Activated CD4-positive, alpha-beta memory T cell treated with anti-CD3 and anti-CD28 coated beads for 36 hours (primary cell): ENCODE measurements at places on chromosomes 1 and 21. TPM values are rescaled to one million over a fixed set of nuclear protein-coding genes. Genes with fewer than 3 reads are reported as not detected.

Gene PLPP3
- total RNA-seq, result not detected

Gene LUZP1
- 19.0 TPM for total RNA-seq

- H3K27me3 ChIP-seq, result no peaks in the 10 kb centered on the region
- peaks cover 12% of the 10 kb centered on the region for H3K4me1 ChIP-seq
- H3K27ac ChIP-seq, result no peak overlapping the region
- DNase-seq, result no peak
- H3K4me3 ChIP-seq, result no peak overlapping the region
Measured at GRCh38 chr1:91864017-91864700, 21.8 kb downstream of the TGFBR3 start.

DNA sequence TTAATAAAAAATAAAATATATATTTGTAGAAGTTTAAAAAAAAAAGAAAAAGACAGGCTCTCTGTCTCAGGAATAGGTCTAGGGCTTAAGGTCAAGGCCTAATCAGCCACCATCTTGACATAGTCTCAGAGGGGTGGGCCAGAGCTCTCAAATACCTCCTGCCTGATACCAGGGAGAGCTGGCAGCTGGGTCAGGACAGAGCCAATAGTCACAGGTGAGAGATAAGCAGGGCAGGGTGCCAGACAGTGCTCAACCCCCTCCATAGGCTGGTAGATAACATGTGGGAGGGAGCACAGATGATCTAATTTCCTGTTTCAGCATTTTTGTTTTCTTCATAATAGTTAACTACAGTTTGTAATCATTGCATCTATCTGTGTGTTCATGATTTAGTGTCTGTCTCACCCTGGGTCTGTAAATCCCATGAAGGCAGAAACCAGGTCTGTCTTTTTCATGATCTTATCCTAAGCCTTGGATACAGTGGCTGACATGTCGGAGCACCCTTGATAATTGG lies 152.0 kb upstream of the GRIK3 start:
- no peaks in the 10 kb centered on the region for H3K36me3 ChIP-seq
- H3K27me3 ChIP-seq, result peaks cover 13% of the 10 kb centered on the region
- no peak overlapping the region for H3K4me3 ChIP-seq
- DNase-seq, result no peak

DNA sequence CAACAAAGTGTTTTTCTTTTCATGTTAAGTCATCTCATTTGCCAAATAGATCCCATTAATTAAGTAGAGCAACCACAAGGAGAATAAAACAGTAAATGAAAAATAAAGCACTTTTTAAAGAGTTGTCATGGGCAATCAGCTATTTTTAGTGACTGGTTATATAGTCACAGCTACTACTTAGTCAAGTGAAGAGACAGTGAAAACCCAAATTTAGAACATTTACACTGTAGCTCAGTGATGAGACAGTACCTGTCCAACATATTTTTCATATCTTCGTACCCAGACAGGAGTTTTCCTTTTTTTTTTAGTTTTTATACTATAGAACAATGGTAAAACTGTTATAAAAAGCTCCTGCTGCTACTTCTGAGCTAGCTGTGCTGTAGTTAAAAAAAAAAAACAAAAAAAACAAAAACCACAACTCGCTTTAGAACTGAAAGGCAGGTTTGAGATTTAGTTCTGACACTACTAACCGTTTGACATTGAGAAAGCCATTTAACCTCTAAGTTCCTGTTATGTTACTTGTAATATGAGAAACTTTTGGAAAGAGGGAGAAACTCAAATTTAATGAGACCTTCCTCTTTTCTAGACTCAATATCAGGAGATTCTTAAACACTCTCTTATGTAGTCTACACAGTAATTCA lies 777.5 kb downstream of the ADGRL2 start:
- no peak overlapping the region for H3K4me3 ChIP-seq
- no peaks in the 10 kb centered on the region for H3K36me3 ChIP-seq
- no peak overlapping the region for H3K27ac ChIP-seq
- no peak for DNase-seq
- no peaks in the 10 kb centered on the region for H3K4me1 ChIP-seq
- no peaks in the 10 kb centered on the region for H3K27me3 ChIP-seq

- H3K4me1 ChIP-seq, result no peaks in the 10 kb centered on the region
- H3K4me3 ChIP-seq, result no peak overlapping the region
- H3K36me3 ChIP-seq, result no peaks in the 10 kb centered on the region
Measured at GRCh38 chr1:115506924-115507589, 134.7 kb upstream of the VANGL1 start.

Gene GJA5
- total RNA-seq, result not detected

Gene BACE2
- total RNA-seq, result 0.77 TPM

- H3K4me1 ChIP-seq, result no peaks in the 10 kb centered on the region
- no peaks in the 10 kb centered on the region for H3K27me3 ChIP-seq
- DNase-seq, result no peak
- no peak overlapping the region for H3K4me3 ChIP-seq
- H3K27ac ChIP-seq, result no peak overlapping the region
Measured at GRCh38 chr21:43803558-43804300, 14.4 kb downstream of the RRP1 start.

Gene AGT
- total RNA-seq, result not detected

DNA sequence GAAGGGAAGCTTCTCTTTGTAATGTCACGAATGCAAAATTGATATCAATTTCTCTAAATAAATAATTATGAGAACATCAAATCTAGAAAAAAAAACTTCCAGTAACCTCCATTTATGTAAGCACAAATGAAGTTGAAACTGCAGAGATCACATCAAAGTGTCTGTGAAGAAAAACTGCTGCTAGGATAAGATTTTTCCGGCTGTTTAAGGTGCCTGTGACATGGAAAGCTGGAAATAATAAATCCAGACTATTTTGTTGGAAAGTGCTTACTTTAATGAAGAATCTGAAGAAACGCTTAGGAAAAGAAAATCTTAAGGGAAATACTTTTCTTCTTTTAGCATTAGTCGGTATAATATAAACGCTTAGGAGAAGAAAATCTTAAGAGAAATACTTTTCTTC lies 57.0 kb downstream of the CHRM3 start:
- peaks cover 2% of the 10 kb centered on the region for H3K27me3 ChIP-seq
- no peak overlapping the region for H3K4me3 ChIP-seq
- DNase-seq, result no peak
- H3K36me3 ChIP-seq, result no peaks in the 10 kb centered on the region

GRCh38 chr1:203229471-203230135 lies at the start of gene CHIT1:
Gene CHIT1 (minus strand): TSS chr1:203229673. CDS start chr1:203229636, 37 bp downstream.
- no peak within 1 kb of the TSS for H3K4me3 ChIP-seq
- no peak for DNase-seq
- H3K27me3 ChIP-seq, result peaks cover 12% of the 10 kb centered on the region
- peaks cover under 1% of the 10 kb centered on the region for H3K36me3 ChIP-seq
- H3K4me1 ChIP-seq, result no peaks in the 10 kb centered on the region

Gene FAM72D
- 20.1 TPM for total RNA-seq

DNA sequence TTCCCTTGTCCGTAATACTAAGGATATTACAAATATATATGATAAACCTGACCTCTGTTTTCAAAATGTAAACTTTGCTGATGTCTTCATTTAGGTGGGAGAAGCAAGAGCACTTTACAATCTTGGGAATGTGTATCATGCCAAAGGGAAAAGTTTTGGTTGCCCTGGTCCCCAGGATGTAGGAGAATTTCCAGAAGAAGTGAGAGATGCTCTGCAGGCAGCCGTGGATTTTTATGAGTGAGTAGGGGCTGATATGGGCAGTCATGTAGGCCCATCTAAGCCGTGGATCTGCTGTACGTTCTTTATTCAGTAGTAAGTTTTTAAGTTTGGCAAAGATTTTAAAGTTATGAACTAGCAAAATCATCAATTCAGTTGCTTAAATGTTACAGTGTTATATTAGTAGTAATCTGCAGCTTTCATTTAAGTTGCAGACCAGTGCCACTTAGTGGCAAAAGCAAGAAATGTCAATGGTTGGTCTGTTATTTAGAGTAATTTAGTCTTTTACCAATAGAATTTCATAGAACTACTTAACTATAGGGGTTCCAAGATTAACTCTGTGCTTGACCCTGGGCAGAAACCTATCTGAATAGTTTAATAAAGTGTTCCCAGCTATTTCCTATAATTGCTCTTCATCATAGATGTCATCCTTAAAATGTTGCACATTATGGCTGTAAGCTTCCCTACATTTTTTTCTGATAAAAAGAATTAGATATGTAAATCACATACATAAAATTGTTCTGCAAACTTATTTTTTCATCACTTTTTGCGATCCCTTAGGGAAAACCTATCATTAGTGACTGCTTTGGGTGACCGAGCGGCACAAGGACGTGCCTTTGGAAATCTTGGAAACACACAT lies 21.3 kb downstream of the GPSM2 start:
- H3K4me3 ChIP-seq, result no peak overlapping the region
- no peaks in the 10 kb centered on the region for H3K4me1 ChIP-seq
- H3K27ac ChIP-seq, result no peak overlapping the region
- no peak for DNase-seq
- H3K27me3 ChIP-seq, result no peaks in the 10 kb centered on the region

GRCh38 chr1:164637461-164638375 lies 78.7 kb downstream of the PBX1 start:
- no peaks in the 10 kb centered on the region for H3K4me1 ChIP-seq
- no peak for DNase-seq
- H3K4me3 ChIP-seq, result no peak overlapping the region

GRCh38 chr1:183554577-183554976 lies 35.7 kb downstream of the NCF2 start:
- no peak overlapping the region for H3K4me3 ChIP-seq
- peaks cover 2% of the 10 kb centered on the region for H3K4me1 ChIP-seq
- no peaks in the 10 kb centered on the region for H3K27me3 ChIP-seq
- peaks cover 25% of the 10 kb centered on the region for H3K36me3 ChIP-seq

- no peaks in the 10 kb centered on the region for H3K36me3 ChIP-seq
- H3K27ac ChIP-seq, result no peak overlapping the region
- no peak overlapping the region for H3K4me3 ChIP-seq
- H3K27me3 ChIP-seq, result peaks cover 6% of the 10 kb centered on the region
- DNase-seq, result no peak
Measured at GRCh38 chr1:241762713-241763339, 85.2 kb upstream of the EXO1 start.

DNA sequence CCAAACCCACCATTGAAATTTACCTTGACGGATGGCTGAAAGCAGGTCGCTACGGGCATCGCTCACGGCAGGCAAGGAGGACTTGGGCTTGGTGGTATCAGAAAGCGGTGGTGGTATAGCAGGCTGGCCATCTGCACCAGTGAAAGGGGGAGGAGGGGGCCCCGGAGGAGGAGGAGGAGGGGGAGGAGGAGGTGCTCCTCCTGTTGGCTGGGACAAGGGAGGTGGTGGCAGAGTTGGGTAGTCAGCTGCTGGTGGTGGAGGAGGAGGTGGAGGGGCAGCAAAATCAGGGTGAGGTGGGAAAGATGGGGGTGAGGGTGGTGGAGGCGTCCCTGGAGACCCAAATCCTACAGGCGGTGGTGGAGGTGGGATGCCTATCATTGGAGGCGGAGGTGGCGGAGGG lies 17.2 kb downstream of the GPR3 start:
- H3K27ac ChIP-seq, result no peak overlapping the region
- H3K4me1 ChIP-seq, result no peaks in the 10 kb centered on the region
- H3K36me3 ChIP-seq, result peaks cover 32% of the 10 kb centered on the region

GRCh38 chr1:70948396-70949017 lies 99.1 kb downstream of the PTGER3 start:
- H3K27me3 ChIP-seq, result no peaks in the 10 kb centered on the region
- no peaks in the 10 kb centered on the region for H3K36me3 ChIP-seq
- H3K4me3 ChIP-seq, result no peak overlapping the region
- DNase-seq, result no peak
- H3K4me1 ChIP-seq, result no peaks in the 10 kb centered on the region
- no peak overlapping the region for H3K27ac ChIP-seq

DNA sequence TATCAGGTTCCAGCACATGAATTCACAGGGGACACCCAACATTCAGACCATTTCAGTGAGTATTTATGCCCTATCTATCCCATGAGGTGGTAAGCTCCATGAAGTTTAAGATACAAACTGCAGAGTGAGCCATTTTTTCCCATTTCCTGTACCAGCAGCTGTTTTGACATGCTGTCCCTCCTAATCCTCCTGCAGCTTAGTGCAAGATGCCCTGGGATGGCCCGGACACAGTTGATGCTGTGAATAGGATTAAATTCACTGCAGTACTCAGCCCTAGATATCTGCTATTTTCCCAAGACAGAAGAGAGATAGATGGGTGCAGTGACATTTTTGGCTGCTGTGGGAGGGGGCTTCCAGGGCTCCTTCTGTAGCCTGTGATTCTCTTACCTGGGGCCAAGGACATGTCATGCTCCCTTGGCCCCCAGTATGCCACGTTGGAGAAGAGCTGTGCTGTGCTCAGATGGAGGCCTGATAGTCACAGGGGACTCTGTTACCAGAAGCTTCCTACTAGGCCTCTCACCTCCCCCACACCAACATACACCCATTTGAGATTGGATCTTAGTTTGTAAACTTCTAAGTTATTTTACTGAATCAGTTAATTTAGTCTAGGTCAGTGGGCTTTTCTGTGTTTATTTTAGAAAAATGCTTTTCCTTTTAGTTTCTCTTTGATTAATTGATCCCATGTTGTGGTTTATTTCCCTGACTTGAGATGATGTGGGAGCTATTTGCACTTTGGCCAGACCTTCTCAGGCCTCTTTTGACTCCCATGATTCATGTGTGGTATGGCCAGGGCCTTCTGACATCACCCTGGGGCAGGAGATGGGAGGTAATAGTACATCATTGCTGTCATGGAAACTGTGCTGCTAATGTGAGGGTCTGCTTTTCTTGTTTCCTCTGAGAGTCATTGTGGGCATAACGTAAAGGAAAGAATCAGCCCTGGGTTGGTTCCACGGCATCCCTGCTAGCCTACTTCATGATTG lies 92.6 kb downstream of the ST3GAL3 start:
- H3K4me3 ChIP-seq, result no peak overlapping the region
- no peaks in the 10 kb centered on the region for H3K27me3 ChIP-seq
- H3K36me3 ChIP-seq, result peaks cover 8% of the 10 kb centered on the region
- H3K27ac ChIP-seq, result no peak overlapping the region

GRCh38 chr1:167641786-167642500 lies 11.9 kb downstream of the RCSD1 start:
- H3K27me3 ChIP-seq, result no peaks in the 10 kb centered on the region
- H3K4me3 ChIP-seq, result peak overlapping the region; percentile 0
- peaks cover 25% of the 10 kb centered on the region for H3K36me3 ChIP-seq
- peak; percentile 20 for DNase-seq
- H3K27ac ChIP-seq, result peak overlapping the region; percentile 85
- peaks cover 84% of the 10 kb centered on the region for H3K4me1 ChIP-seq

Gene AXDND1
- 0.48 TPM for total RNA-seq

Gene SERTAD4
- total RNA-seq, result not detected

DNA sequence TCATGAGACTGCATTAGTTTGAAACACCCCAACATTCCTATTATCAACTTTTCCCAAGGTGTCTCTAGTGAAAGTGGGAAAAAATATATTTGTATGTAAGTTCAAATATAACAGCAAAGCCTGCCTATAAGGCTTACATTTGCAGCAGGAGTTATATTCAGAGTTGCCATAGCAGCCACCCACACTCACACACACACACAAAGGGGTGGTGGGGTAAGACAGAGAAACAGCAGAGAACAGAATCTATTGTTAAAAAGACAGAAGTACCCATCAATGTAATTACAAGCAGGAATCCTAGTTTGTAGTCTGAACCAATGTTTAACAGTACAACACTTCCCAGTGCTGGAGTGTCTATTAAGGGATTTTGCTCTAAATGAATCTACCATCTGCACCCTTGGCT lies 55.0 kb downstream of the PLPPR5 start:
- H3K4me1 ChIP-seq, result no peaks in the 10 kb centered on the region
- no peak for DNase-seq

Gene TFAP2E
- total RNA-seq, result 0.76 TPM
